CD14-positive monocyte (primary cell): ENCODE measurements at places on chromosomes 4 and X.

- peak; percentile 32 for DNase-seq
These were observed 72.9 kb upstream of the STIM2 start for GRCh38 chr4:26787461-26788340.

DNA sequence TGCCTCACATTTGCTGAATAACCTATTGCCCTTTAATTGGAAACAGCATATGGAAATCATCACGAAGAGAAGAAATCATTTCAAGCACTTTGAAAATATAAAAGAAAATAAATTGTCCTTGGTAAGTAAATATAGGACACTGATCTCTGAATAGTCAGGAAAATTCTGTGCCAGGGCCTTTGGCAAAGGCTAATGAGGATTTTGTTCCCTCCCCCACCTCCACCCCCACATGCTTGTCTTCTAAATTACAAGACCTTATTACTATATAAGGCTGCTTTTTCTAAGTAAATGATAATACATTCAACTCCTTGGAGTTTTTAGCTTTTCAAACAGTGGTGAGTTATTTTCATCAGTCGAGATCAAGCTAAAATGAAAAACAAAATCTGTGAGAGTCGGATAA lies 15.8 kb downstream of the SYNPO2 start:
- no peak for DNase-seq

- no peak for DNase-seq
These were observed 211.7 kb downstream of the COX18 start for GRCh38 chr4:72857787-72858186.

GRCh38 chrX:107025545-107025944 lies 25.5 kb upstream of the MORC4 start:
- DNase-seq, result no peak

- peak; percentile 91 for DNase-seq
These were observed 1.3 kb downstream of the WDR1 start for GRCh38 chr4:10115271-10115796.

- DNase-seq, result no peak
These were observed 85.1 kb upstream of the SMAD1 start for GRCh38 chr4:145396581-145396980.

GRCh38 chrX:128699716-128700285 lies 647.6 kb upstream of the ACTRT1 start:
- DNase-seq, result no peak

DNA sequence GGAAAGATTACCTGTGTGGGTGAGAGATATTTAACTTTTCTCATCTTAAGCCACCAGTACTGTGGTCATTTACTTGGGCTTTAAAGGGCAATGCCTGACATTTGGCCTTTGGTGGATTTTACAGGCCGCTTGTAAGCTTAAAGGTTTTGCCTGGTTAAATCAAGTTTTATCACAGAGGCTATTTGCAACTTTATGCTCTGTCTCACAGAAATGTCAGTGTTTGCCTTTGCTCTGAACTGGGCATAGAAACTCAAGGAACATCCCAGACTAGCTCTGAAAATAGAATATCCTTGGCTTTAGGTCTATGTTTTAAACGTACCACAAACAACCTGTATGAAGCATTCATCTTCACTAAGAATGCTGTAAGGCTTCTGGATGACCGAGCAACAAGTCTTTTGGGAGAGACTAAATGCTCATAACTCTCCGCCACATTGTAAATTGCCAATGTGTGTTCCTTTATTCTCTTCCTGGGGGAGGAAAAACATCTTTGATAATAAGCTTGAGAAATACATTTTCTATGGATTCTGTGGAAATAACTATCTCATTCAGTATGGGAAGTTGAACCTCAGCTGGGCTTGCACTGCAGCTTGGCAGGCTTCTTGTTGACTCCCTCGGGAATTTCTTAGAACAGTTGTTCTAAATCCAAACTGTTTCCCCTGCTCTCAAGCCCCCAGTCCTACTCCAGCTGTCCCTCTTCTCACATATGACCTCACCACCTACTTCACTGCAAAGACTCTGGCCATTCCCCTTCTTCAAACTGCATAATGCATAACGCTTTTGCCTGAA lies 105.8 kb upstream of the WDR44 start:
- no peak for DNase-seq

- DNase-seq, result no peak
These were observed 732.6 kb upstream of the LCORL start for GRCh38 chr4:18754180-18754579.

GRCh38 chr4:21921526-21922180 lies 26.9 kb downstream of the KCNIP4 start:
- no peak for DNase-seq

DNA sequence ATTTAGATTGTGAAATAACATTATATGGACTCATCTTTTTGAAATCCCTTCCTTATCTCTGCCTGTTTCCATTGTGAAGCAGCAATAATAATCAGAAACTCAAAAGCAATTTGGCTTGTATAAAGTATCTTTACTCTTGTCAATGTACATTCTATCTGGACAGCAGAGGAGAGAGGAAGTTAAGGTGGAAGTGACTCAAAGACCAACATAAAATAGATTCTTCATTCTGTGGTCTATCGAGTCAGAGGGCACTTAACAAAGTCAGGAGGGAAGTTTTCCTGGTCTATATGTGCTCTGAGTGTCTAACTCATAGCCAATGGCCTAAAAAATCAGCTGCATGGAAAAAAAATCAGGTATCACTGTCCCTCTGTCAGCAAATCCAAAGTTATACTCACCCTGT lies 155.5 kb downstream of the EMCN start:
- no peak for DNase-seq

- DNase-seq, result no peak
These were observed 522.3 kb downstream of the TRIML1 start for GRCh38 chr4:188661502-188661901.
